ENCODE measurements at places on chromosomes 2 and 18. TPM values are rescaled to one million over a fixed set of nuclear protein-coding genes. Genes with fewer than 3 reads are reported as not detected.

The SLC4A5 gene
- 1.6 TPM for total RNA-seq

The HOXD13 gene
- total RNA-seq, result not detected

GRCh38 chr2:241339839-241340630 lies 16.1 kb upstream of the FARP2 start:
- no peak for DNase-seq

GRCh38 chr2:1514391-1515072 lies 101.3 kb downstream of the TPO start:
- no peak for DNase-seq

The CELF4 gene
- 1.7 TPM for total RNA-seq

Measured in esophagus muscularis mucosa (tissue), 4 donors.